NCI-H774 (cell line): ENCODE measurements at places on chromosomes 13 and 19.

GRCh38 chr13:98650396-98651107, 73.6 kb upstream of the STK24 start:
- DNase-seq = no peak

- DNase-seq = peak; percentile 8
These were observed 74.7 kb downstream of the GADD45B start for GRCh38 chr19:2550431-2551171.

GRCh38 chr13:98938801-98939200, 39.1 kb downstream of the DOCK9 start:
- DNase-seq = no peak

GRCh38 chr13:99809926-99810325, 161.6 kb downstream of the ZIC5 start:
- no peak for DNase-seq

GRCh38 chr13:25783076-25783475, 268.7 kb downstream of the SHISA2 start:
- DNase-seq = no peak

DNA sequence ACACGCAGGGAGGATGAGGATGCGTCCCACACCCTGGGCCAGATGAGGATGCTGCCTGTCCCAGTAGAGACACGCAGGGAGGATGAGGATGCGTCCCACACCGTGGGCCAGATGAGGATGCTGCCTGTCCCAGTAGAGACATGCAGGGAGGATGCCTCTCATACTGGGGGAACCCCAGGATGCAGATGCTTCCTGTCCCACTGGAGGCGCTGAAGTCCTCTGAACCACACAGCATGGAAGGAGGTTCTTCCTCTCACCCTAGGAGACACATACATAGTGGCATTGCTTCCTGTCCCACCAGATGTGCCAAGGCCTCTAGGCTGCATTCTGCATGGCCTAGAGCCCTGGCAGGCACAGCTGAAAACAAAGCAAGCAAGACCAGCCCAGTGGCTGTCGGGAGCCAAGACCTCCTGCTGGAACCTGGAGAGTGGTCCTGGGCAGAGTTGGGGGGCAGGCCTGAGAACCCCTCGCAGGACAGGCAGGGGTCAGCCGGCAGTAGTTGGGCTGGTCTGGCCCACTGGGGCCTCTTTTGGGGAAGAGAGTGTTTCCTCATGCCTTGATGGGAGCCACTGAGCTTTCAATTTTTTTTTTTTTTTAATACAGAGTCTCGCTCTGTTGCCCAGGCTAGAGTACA, 4.3 kb downstream of the HPN start:
- no peak for DNase-seq

- DNase-seq = no peak
These were observed 115.8 kb downstream of the CCNA1 start for GRCh38 chr13:36548129-36548528.

GRCh38 chr19:10112037-10112761, 706 bp downstream of the P2RY11 start:
- no peak for DNase-seq

DNA sequence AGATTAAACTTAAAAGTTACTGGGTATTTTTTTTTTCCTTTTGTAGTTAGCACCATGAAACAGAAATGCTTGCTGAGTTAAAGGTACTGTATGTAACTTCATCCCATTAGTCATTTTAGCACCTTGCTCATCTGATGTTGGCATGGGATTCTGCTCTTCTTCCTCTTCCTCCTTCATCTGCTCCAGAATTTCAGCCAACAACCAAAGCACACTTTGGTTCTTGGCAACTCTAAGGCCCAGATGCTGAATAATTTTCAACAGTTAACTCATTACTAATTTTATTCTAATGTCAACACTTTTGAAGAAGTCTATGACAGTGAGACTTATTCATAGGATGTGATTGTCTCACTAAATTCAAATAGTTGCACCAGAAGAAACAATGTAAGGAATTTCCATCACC, 359.2 kb downstream of the KCTD12 start:
- DNase-seq = no peak

DNA sequence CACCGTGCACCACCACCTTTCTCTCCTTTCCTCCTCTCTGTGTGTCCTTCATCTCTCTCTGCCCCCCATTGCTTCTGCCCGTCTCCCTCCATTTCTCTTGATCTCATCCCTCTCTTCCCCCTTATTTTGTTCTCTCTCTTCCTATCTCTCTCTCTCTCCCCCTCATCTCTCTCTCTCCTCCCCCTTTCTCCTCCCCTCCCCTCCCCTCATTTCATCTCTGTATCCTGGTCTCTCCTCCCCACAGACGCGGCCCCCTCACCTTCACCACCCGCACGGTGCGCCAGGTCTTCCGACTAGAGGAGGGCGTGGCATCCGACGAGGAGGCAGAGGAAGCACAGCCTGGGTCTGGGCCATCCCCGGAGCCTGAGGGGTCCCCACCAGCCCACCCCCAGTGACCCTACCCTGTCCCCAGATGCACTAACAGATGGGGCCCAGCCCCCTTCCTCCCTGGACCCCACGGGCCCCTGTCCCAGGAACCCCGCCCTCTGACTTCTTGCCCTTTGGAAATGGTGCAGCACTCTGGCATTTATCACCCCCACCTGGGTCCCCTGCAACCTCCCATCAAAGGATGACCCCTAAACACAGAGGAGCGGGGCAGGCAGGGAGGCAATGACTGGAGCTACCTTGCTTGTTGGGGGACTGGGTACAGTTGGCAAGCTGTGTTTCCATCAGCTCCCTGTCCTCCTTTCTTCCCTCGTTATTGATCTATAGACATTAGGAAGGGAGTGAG, 19.6 kb downstream of the KCNC3 start:
- DNase-seq = no peak

- peak; percentile 47 for DNase-seq
These were observed 1447.5 kb downstream of the EFNB2 start for GRCh38 chr13:105087945-105088344.

GRCh38 chr13:99197117-99197651, 3.5 kb upstream of the UBAC2 start:
- no peak for DNase-seq

- DNase-seq = no peak
These were observed 3.8 kb downstream of the KCTD12 start for GRCh38 chr13:76882431-76882830.
